ENCODE measurements at places on chromosomes 1 and 21.

DNA sequence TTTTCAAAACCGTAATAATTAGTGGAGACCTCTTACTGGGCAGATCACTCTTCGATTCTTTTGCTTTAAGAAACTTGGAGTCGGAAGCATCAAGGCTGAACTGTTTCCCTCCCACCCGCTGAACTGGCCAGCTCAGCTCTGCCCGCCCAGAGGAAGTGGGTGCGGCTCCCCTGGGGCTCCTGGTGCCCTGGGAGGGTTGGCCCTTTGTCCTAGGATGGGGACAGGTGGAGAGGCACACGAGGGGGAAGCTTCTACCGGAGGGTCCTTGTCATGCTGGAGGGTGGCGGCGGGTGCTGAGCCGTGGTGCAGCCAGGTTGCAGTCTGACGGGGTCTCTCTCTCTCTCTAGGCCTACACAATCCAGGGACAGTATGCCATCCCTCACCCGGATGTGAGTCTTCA, 64.3 kb upstream of the COL6A1 start:
- no peak for DNase-seq

- no peak for DNase-seq
These were observed 1392.0 kb upstream of the PRMT6 start for GRCh38 chr1:105664495-105664894.

GRCh38 chr1:69535490-69535889, 32.2 kb upstream of the LRRC7 start:
- DNase-seq: no peak

DNA sequence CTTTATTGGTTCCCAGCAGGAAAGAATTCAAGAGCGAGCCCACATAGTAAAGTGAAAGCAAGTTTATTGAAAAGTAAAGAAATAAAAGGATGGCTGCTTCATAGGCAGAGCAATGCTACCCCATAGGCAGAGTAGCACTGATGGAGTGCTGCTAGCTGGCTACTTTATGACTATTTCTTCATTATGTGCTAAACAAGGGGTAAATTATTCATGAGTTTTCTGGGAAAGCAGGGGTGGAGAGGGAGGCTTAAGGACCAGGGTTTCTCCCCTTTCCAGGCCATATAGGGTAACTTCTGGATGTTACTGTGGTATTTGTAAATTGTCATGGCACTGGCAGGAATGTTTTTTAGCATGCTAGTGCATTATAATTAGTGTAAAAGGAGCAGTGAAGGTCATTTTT, 1271.4 kb downstream of the KCNT2 start:
- no peak for DNase-seq

- DNase-seq: no peak
These were observed 46.4 kb downstream of the PKNOX1 start for GRCh38 chr21:43020771-43021170.

- peak; percentile 72 for DNase-seq
These were observed 13.2 kb upstream of the MFN2 start for GRCh38 chr1:11967028-11967547.

GRCh38 chr21:24310788-24311187, 1296.5 kb downstream of the MRPL39 start:
- no peak for DNase-seq

GRCh38 chr1:6601923-6602668, 573 bp downstream of the KLHL21 start:
- DNase-seq: peak; percentile 55

DNA sequence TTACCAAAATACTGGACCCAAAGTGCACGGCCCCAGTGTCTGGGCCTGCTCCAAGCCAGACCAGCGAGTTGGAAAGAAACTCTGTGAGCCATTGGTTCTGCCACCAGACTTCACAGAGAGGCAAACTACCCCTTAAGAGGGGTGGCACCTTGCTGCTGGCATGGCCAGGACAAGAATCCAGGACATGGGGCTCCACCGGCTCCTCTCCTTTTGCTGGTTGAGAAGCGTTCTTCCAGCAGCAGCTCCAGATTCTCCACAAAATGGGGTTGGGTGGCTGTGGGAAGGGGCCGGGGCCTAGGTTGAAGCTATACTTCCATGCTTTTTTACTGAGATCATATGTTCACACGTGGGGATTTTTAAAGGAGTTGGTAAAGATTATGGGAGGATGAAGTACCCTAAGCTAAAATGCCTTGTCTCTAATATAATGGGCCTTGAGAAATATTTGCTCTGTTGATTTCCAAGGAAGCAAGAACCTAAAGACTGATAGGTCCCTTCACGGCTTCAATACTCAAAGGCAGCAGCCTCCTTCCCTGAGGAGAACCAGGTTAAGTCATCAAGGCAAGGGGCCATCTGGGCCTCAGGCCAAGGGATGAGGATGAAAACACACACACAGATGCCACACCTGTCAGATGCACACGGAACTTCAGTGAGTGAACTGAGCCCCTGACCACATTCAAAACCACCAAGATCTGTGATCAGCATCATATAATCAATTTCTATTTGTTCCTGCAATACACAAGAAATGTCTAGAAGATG, 3.1 kb downstream of the C1orf198 start:
- DNase-seq: no peak

GRCh38 chr1:23899070-23899469, 14.1 kb downstream of the CNR2 start:
- DNase-seq: peak; percentile 71
